ENCODE measurements at places on chromosomes 4 and X.

DNA sequence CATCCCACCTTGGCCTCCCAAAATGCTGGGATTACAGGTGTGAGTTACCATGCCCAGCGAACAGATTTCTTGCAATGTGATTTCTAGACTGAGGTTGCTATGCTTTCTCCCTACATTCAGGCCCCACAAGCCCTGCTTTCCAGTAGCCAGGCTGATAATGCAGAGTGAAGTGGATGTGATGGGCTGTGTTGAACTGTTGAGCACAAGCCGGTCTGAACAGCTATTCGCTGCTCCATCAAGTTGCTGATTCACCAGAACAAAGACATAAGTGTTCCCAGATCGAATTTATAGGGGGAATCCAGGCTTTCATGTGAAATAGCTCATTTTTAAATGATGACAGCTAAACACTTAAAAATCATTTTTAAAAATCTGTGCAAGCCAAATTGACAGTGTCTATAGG, 8.0 kb downstream of the NIPAL1 start:
- DNase-seq, result no peak

DNA sequence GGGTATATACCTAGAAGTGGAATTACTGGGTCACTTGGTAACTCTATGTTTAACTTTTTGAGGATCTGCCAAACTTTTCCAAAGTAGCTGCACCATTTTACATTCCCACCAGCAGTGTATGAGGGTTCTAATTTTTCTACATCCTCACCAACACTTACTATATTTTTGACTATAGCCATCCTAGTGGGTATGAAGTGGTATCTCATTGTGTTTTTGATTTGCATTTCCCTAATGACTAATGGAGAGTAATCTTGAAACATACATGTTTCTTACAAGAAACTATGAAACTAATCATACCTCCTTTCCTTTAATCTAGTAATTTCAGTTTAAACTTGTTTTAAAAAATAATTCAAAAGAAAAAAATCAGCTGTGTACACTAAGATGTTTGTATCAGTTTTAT, 17.9 kb downstream of the BCLAF3 start:
- DNase-seq, result no peak

DNA sequence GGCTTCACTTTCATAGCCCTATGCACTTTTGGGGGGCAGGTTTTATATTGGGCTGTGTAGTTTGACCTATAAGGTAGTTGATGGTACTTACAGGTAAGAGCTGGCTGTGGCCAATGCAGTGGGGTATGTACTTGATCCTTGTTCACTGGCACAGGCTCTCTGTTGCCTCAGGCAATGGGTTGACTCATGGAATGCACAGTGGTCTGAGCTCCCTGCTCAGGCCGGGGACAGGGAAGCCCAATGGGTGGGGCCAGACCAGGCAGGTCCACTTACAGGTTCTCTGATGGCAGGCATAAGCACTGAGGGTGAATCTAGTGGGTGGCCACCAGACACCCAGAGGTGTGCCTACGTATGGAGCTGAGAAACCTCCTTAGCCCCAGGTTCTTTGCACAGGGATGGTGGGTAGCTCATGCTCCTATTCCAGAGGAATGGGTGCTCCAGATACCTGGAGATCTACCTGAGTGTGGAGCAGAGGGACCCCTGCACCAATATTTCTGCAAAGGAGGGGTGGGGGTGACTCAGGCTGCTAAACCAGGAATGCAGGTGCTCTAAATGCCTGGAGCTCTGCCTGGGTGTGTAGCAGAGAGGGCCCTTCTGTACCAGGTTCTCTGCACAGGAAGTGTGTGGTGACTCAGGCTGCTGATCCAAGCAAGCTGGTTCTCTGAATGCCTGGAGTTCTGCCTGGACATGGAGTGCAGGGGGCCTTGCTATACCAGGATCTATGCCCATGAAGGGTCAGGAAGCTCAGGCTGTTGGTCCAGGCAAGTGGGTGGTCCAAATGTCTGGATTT, 52.3 kb downstream of the IL1RAPL2 start:
- no peak for DNase-seq

DNA sequence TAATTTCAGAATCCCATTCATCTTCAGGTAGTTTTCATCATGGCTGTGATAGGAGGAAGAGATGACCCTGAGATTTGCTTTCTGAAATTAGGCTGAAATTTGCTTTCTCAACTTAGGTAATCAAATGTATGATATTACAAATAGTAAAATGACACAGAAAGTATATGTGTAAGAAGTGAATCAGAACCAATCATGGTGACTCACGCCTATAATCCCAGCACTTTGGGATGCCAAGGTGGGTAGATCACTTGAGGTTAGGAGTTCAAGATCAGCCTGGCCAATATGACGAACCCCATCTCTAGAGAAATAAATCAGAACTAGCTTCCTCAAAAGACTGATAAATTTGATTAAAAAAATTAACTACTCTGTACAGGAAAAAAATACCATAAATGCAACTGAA, 555.4 kb downstream of the STPG2 start:
- peak; percentile 86 for DNase-seq

DNA sequence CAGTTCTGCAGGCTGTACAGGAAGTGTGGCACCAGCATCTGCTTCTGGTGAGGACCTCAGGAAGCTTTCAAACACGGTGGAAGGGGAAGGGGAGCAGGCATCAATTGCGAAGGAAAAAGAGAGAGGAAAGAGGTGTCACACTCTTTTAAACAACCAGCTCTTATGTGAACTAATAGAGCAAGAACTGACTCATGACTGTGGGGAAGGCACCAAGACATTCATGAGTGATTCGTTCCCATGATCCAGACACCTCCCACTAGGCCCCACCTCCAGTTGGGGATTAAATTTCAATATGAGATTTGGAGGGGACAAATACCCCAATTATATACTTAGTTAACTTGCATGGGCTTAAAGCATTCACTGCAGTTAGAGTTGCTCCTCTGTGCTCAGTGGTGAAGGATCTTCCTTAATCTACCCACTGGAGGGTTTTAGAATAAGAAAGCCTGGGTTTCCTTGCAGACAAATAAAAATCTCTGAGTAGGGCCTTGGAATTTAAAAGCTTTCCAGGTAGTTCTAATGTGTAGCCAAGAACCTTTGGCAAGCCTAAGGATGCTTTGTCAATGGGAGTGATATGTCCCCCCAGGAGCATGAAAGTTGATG, 60.0 kb downstream of the SYNPO2 start:
- peak; percentile 6 for DNase-seq

DNA sequence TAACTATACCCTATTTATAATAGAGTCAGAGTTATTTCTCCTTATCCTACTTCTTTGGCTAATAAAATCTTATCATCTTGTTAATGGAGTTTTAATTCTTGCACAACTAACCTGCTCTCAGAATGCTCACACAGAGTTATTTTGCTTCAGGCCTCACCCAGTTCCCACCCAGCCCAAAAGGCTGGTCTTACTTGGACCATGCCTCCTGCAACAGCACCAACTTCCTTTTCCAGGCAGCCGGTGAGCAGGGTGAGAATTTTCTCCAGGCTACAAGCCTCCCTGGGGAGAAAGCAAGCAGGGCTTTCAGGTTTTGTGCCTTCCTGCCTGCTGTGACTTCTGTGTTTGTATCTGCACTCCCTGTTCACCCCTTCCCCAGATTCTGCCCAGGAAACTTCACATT, 29.1 kb upstream of the BANK1 start:
- no peak for DNase-seq

- DNase-seq, result no peak
These were observed 98.1 kb downstream of the DCTD start for GRCh38 chr4:182818926-182819730.

GRCh38 chr4:25567253-25567652, 88.4 kb upstream of the SLC34A2 start:
- DNase-seq, result no peak

DNA sequence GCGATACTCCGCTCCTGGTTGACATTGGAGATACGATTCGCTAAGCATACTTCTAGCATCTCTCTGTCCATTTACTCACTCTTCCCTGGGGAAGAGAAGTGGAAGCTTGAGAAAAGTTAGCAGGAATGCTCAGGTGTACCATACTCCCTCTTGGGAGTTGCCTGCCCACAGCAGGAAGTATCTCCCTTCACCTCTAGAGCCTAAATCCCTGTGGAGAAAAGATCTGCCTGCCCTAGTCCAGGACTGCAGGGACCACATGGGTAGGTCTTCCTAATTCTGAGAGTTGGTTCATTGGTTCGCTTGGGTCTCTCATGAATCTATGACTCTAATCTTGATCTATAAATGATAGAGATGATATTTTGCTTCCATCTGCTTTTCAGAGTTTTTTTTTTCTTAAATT, 26.3 kb upstream of the MAPK10 start:
- no peak for DNase-seq

DNA sequence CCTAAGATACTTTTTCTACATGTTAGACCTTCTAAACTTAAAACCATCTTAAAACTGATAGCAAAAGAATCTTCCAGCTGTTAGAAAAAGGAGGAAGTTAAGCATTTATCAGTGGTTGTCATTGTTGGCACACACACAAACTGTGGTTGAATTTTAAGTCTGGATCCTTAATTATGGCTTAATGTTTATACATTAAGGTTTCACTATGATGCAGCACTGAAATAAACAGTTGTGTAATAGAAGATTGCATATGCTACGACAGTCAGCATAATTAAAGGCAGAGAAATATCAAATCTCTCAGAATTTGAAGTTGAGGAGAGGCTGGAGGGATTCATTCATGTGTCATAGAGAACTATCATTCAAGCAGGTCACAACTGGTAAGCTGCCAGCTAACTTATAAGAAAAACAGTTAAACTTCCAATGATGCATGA, 32.3 kb downstream of the ADGRA3 start:
- peak; percentile 19 for DNase-seq

GRCh38 chr4:16142598-16143310, 58.9 kb upstream of the PROM1 start:
- DNase-seq, result no peak

GRCh38 chrX:85504381-85504780, 124.9 kb upstream of the POF1B start:
- DNase-seq, result no peak

DNA sequence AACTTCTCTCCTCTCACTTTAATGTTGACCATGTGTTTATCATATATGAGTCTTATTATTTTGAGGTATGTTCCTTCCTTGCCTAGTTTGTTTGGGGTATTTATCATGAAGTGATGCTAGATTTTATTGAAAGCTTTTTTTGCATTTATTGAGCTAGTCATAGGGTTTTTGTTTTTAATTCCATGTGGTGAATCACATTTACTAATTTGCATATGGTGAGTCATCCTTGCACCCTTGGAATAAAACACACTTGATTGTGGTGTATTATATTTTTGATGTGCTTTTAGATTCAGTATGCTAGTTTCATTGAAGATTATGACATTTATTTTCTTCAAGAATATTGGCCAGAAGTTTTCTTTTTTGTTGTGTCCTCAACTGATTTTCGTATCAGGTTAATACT, 464.6 kb downstream of the PCDH18 start:
- no peak for DNase-seq

DNA sequence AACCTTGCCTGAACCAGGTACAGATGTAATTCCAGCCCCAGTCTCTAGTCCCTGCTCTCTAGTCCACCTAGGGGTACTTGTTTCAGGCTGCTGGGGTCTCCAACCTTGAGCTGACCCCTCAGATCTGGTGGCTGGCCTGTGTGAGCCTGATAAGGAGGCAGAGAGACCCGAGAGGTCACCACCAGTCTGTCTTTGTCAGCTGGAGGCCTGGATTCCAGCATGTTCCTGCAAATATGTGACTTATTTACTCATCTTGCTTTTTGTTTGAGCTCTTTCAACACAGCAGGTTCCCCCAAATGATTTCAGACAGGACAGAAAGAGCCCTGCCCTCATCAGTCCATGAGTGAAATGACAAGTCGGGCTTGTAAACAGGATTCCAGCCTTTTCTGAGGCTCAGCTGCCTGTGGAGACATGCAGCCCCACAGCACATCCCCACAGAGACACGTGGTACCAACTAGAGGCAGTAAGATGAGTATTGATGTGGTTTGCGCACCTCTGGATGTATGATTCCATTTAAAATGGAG, 37.5 kb upstream of the STK26 start:
- DNase-seq, result no peak

GRCh38 chr4:124931050-124931449, 218.5 kb upstream of the ANKRD50 start:
- DNase-seq, result no peak

DNA sequence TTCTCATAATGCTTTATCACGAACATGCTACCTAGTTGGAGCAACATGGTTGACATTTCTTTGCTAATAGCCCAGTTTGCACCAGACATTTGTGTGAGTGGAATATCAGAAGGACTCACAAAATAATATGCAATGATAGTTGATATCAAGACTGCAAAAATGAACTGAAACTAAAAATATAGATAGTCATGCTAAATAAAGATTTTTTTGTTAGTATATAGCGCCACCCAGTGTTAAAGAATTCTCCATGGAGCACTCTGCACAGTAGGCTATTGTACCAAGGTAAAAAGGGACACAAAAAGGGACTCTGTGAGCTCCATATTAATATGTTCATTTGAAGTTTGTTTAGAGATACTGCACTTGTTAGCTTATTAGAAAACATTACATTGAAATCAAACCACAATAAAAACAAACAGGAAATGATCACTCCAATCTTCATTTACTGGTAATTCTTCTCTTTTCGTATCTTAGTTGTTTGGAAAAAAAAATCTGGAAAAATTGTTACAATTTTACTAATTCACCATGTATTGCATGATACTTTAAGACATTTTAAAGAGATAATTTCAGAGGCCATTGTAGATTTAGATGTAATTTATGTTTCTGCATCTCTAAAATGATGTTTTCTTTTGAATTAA, 1509.6 kb downstream of the ADGRL3 start:
- DNase-seq, result peak; percentile 71

DNA sequence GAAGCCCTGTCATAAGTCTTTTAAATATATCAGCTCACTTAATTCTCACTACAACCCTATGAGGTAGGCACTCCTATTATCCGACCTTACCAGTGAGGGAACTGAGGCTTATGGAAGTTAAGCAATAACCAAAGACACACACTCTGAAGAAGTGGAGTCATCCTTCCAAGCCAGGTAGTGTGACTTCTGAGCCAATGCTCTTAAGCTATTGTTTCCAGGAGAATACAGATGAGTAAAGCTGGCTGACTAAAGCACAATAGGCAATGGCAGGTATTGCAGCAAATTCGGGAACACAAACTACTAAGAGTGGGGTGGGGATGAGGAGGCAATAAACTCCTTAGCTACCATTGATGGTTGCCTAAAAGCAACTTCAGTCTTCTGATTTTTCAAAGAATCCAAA, 81.8 kb upstream of the KIT start:
- no peak for DNase-seq

DNA sequence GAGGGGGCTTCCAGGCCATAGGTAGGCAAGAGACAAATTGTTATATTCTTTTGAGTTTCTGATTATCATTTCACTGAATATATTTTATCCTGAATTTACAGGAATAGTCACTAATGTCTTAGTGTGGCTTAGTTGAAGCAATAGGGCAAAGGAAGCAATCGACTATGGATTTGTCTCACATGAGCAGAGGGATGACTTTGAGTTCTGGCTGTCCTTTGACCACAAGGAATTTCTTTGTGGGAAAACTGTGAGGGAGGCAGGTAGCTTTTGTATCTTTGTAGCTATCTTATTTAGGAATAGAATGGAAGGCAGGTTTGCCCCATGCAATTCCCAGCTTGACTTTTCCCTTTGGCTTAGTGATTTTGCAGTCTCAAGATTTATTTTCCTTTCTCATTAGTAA, 207.3 kb upstream of the ANXA10 start:
- no peak for DNase-seq

GRCh38 chr4:48065587-48066052, 49.0 kb downstream of the NIPAL1 start:
- DNase-seq, result no peak

- no peak for DNase-seq
These were observed 35.9 kb upstream of the GRPEL1 start for GRCh38 chr4:7103607-7104365.

Data from RKO (cell line).